Fibroblast of villous mesenchyme (primary cell): ENCODE measurements at places on chromosomes 6 and 20. TPM values are rescaled to one million over a fixed set of nuclear protein-coding genes. Genes with fewer than 3 reads are reported as not detected.

GRCh38 chr20:14889496-14890255 lies 552.3 kb upstream of the FLRT3 start:
- no peak for DNase-seq

DNA sequence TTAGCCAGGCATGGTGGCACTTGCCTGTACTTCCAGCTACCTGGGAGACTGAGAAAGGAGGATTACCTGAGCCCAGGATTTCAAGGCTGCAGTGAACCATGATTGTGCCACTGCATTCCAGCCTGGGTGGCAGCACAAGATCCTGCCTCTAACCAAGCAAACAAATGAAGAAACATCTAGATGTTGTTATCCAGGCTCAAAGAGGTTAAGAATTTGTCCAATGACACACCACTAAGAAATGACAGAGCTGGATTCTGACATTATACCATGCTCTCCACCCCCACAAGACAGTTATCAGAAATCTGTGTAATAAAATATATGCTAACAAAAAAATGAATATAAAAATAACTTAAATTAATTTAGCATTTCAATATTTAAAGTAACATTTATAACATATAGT lies 925.5 kb upstream of the SLC35B3 start:
- DNase-seq, result no peak

GRCh38 chr6:32867554-32868256 lies 13.7 kb downstream of the PSMB9 start:
- DNase-seq, result no peak

GRCh38 chr20:1465470-1466210 lies 1.0 kb downstream of the NSFL1C start:
- no peak for DNase-seq

GRCh38 chr6:46484081-46484820 lies 7.0 kb downstream of the RCAN2 start:
- DNase-seq, result no peak

Gene GLP1R
- total RNA-seq, result not detected in 2 replicates

GRCh38 chr6:160248538-160248937 lies 10.1 kb downstream of the SLC22A2 start:
- peak; percentile 60 for DNase-seq

Gene CLDN20
- not detected in 2 replicates for total RNA-seq

Gene OXT
- not detected in 2 replicates for total RNA-seq

DNA sequence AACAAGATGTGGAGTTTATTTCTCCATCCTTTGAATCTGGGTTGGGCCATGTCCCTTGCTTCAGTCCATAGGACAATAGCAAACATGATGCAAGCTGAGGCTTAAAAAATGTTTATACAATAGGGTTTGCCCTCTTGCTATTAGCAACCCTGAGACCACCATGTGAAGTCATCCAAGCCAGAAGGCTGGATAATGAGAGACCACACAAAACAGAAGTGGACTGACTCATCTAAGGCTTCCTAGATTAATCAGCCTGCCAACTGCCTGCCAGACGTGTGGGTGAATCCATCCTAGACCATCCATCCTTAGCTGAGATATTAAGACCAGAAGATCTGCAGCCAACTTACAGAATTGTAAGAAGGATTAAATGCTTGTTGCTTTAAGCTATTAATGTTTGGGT lies 38.1 kb upstream of the ISM1 start:
- no peak for DNase-seq

DNA sequence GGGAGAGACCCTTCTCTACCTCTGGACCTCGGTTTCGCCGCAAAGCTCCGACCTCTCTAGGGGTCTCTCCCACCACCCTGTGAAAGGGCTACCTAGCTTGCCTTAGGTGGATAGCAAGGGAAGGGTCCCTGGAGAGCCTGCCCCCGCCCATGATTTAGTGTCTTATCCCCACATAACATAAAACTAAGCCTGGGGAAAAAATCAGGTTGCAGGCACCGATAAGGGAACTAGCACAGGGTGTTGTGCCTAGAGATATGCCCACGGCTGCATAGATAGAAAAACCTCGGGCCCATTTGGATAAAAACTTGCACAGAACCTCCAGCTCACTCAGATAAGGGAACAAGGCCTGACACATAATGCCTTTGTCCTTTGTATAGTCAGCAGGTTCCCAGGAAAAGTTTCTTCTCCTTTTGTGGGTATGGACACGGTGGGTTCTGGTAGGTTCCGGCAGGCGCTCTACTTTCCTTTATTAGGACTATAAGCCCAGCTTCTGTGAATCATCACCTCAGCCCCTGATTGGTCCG lies 846 bp downstream of the ZSCAN31 start:
- no peak for DNase-seq

DNA sequence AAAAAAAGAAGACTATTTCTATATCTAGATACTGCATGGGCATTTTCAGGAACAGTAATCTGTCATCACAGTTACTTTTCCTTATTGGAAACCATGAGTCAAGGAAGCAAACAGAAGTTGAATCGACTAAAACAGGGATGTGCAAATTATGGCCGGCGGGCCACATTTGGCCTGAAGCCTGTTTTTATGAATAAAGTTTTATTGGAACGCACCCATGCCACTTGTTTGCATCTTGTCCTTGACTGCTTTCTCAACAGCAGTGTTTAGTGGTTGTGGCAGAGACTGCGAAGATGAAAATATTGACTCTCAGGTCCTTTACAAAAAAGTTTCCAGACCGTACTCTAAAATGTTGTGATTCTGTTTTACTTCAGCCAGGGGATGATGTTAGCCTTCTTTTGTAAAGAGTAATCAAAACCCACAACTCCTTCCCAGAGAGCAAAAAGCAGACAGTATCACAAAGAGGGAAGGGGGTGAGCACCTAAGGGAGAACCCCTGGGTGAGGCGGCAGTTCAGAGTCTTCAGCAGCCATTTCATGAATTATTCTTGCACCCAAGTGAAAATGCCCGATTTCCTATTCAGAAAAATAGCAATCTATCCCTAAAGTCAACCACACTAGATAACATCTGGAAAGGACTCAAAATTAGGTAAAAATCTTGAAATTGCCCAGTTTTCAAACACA lies 190.4 kb downstream of the MYLK4 start:
- DNase-seq, result no peak

DNA sequence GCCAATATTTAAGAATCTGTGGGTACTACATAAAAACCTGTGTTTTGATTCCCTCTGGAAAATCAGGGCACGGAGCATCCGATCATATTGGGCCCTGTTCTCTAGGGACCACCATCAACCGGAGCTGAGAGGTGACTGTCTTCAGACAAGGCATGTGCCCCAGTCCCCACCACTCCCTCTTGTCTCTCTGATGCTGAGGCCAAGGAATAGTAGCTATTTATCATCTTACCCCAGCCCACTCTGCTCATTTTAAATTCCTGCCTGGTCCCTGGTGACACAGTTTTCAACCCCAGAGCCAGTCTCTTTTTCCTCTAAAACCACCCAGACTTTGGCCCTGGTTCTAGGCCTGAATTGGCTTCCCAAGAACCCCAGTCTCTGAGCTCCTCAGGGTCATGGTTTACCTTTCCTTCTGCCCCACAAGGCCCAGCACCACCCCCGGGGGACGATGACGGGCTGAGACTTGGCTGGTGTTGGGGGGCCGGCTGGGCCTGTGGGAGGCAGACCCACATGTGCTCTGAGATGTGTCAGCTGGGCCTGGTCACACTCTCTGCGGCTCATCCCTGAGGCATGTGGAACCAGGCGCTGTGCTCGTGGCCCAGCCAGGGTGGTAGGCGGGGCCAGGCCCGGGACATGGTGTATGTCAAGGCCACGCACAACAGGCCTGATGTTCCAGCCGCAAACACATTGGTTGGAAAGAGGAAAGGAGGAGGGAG lies 114.4 kb downstream of the CEBPB start:
- DNase-seq, result peak; percentile 99

Gene HTR1E
- total RNA-seq, result not detected in 2 replicates

GRCh38 chr6:32152769-32153563 lies 975 bp upstream of the PPT2 start:
- DNase-seq, result peak; percentile 67

GRCh38 chr6:44003345-44004061 lies 123.7 kb downstream of the MRPL14 start:
- DNase-seq, result no peak

Gene ATP9A
- total RNA-seq, result 6.9 and 9.3 TPM in 2 replicates

- DNase-seq, result no peak
Observed at GRCh38 chr20:42441196-42441863, 748.4 kb downstream of the PTPRT start.

GRCh38 chr6:1641343-1641885 lies 31.7 kb downstream of the FOXC1 start:
- no peak for DNase-seq

Gene HLA-DQA1
- not detected in 2 replicates for total RNA-seq

DNA sequence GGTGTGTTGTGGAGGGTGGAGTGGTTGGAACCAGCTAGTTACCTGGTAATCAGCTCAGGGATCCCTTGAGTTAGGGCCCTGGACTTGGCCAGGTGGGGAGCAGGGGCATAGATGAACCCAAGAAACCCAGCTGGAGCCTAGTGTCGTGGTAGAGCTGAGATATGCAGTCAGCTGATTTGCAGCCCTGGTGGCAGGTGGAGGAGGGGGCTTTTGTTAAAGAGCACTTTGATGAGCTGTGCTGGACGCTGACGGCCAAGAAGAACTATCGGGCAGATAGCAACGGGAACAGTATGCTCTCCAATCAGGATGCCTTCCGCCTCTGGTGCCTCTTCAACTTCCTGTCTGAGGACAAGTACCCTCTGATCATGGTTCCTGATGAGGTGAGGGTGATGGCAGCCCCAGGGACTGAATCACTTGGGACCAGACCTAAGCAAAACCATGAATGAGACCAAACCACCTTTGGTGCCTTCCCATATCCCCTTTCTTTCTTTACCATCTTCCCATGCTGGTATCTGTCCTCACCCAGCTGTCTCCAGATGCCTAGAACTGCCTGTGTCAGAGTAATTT lies 12.7 kb downstream of the DEF6 start:
- DNase-seq, result no peak

Gene KCNQ5
- total RNA-seq, result 0.86 and 0.97 TPM in 2 replicates

GRCh38 chr6:1622220-1622850 lies 12.6 kb downstream of the FOXC1 start:
- DNase-seq, result no peak

Gene DOK5
- total RNA-seq, result under 0.01 and 1.3 TPM in 2 replicates

GRCh38 chr6:11772109-11772825 lies 6.3 kb downstream of the ADTRP start:
- DNase-seq, result peak; percentile 95

Gene RRAGD
- total RNA-seq, result under 0.01 and 0.64 TPM in 2 replicates

DNA sequence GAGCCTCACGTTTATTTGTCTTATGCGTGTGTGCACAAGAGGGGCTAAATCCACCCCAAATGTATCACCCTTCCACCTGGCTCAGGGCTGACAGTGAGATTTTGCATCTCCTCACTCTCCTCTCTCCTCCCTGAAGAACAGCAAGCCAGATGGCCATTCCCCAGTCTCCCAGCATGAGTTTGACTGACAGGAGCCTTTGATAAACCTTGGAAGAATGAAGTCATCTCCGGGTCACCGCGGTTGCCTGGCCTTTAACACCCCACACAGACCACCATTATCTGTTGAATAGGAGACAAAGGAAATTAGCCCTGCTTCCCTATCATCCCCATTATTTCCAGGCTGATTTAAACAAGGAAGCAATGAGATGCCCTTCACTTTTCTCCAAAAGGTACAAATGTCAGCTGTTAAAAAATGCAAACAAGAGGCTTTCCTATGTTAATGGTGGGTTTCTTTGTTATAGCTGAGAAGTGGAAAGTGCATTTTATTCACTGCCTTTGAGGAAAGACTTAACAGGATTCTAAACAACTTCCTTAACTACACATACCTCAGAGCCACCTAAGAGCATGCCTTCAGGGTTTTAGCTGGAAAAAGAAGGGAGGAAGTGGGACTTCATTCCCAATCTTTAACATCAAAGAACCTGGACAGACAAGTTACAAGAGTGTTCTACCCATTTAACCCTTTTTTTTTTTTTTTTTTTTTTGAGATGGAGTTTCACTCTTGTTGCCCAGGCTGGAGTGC lies 524.8 kb upstream of the ID4 start:
- no peak for DNase-seq

DNA sequence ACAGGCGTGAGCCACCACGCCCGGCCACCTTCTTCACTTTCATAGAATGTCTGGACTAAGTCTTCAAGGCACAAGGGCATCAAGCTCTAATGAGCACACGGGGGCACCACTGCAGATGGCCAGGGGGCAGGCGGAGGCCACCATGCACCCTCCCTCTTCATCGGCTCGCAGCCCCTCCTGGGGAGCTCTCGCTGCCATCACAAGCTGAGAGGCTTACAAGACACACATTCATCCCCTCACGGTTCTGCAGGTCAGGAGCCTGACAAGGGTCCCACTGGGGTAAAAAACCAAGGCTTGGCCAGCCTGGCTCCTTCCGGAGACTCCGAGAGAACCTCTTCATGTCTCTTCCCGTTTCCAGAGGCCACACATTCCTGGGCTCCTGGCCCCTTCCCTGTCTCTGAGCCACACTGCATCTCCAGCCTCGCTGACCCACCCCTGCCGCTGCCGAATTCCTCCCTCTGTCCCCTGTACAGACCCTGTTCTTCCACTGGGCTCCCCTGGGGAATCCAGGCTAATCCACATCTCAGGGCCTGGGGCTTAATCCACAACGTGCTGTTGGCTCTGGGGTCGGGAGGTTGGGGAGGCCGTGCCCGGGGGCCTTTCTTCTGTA lies 19.8 kb downstream of the DLL1 start:
- DNase-seq, result no peak

- peak; percentile 53 for DNase-seq
Observed at GRCh38 chr6:131807644-131808459, at the start of gene ENPP1. TSS of gene ENPP1 (plus strand) at chr6:131808020. CDS start at chr6:131808036, 16 bp downstream.

GRCh38 chr20:6651016-6651415 lies 116.5 kb upstream of the BMP2 start:
- DNase-seq, result peak; percentile 93

DNA sequence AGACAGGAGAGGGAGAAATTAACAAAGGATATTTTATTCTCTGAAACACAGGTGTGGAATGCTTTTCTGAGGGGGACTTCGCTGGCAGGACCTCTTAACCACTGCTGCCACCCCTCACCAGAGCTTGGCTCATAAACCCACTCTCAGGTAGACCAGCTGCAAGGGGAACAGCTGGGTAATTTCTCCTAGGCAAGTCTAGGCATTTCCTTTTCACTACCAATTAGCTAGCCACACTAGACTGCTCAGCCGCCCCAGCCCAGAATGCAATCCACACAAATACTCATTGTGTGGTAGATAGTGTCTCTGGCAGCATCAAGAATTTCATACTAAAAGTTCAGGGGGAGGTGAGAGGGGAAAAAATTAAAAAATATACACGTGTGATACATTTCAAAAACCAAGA lies 267.6 kb upstream of the ID4 start:
- no peak for DNase-seq

DNA sequence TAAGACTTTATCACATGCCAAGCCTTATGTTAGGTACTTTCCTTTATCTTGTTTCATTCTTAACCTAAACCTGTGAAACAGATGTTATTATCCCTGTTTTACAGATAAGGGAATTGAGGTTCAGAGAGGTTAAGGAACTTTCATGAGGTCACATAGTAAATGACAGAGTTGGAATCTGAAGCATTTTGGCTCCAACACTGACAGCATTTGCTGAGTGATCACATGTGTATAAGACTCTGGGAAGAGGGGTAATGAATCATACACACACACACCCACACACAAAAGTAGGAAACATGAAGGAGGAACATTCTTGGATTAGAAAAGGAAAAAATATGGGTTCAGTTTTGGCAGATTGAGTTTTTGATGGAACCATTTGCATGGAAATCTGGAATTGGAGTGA lies 212.5 kb downstream of the GJA1 start:
- peak; percentile 71 for DNase-seq

- no peak for DNase-seq
Observed at GRCh38 chr6:128365520-128366160, 154.8 kb downstream of the PTPRK start.

GRCh38 chr6:17994019-17994418 lies 6.6 kb upstream of the KIF13A start:
- DNase-seq, result peak; percentile 33

- DNase-seq, result no peak
Observed at GRCh38 chr6:24006254-24006653, 119.8 kb upstream of the NRSN1 start.

- peak; percentile 20 for DNase-seq
Observed at GRCh38 chr20:44056010-44056698, 130.8 kb downstream of the JPH2 start.
